Stimulated activated CD8-positive, alpha-beta memory T cell treated with anti-CD3 and anti-CD28 coated beads, Interleukin-2, amount 100 ng/mL, for 48 hours (primary cell): ENCODE measurements at places on chromosomes 1 and 21.

- DNase-seq, result no peak
These were observed 203.9 kb downstream of the TOMM20 start for GRCh38 chr1:234924450-234925355.

- no peak for DNase-seq
These were observed 84.8 kb downstream of the KCNJ15 start for GRCh38 chr21:38341546-38342012.

DNA sequence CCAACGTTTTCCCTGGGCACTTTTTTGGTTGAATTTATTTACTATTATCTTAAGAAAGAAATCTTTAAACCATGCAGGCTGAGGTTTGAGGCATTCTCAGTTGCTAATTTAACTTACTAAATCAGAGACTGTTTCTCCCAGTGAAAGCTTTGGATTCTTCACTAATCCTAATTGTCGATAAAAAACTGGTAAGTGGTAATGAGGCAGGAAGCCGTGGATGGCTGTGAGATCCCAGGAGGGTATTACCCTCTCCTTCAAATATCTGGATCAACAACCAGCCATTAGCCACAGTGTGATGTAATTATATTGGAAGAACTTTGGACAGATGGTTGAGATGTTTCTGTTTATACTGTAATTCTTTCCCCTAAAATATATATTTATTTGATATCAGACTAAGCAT lies 485.0 kb downstream of the DISC1 start:
- DNase-seq, result no peak

DNA sequence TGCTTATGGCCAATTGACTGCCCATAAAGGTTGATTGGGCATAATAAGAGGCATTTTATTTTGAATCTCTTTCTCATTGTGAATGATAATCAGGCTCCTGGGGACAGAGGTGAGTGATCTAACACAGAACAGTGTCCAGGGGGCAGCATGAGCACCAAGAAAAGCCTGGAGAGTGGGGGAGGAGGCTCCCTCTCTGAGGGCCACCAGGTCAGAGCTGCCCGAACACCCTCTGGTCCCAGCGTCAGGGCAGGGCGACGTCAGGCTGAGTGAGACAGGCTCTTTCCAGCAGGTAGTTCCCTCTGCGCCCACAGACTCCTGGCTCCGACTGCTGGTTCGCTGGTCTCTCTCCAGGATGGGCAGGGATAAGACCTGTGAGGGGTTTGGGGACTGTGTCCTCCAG lies 250.2 kb upstream of the C1orf174 start:
- no peak for DNase-seq

DNA sequence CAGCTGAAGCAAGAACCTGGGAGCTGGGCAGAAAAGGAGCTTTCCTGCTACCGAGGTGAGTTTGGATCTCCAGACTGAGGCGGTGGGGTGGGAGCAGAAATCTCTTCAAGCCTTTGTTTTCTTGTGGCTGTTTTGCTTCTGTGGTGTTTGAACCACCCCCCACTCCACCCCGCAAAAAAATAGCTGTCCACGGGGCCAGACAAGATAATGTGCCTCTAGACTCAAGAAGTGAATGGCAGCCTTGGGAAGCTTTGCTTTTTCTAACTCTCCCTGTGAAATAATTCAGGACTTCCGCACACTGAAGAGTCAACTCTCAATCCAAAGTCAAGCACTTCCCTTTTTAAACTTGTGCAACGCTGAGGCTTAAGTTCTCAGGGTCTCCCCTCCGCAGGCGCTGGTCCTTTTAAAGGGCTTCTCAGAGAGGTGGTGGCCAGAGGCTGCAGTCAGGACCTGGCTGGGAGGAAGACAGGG lies 159.6 kb upstream of the COA6 start:
- no peak for DNase-seq

- no peak for DNase-seq
These were observed 133.2 kb upstream of the CACNA1E start for GRCh38 chr1:181350131-181350530.

DNA sequence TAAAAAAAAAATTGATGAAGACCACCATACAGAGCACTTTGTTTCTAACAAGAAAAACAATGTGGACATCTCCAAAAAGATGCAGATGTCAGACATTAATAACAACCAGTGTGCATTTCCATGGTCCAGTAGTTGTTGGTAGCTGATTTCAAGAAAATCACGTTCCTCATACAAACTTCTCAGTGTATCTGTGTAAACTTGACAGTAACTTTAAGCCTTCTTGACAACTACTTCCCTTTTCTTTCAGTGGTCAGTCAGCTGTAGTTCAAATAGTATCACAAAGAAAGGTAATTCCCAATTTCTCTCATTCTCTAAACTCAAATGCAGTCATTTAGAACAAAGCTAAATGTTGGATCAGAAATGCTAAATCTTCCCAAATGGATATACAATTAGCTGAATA lies 879.9 kb downstream of the AMY1C start:
- no peak for DNase-seq

- DNase-seq, result no peak
These were observed 87.7 kb upstream of the TNFSF4 start for GRCh38 chr1:173294843-173295242.

- no peak for DNase-seq
These were observed 25.2 kb downstream of the MAPKAPK2 start for GRCh38 chr1:206709772-206710459.

GRCh38 chr1:76471536-76471935 lies 395.7 kb upstream of the ST6GALNAC5 start:
- no peak for DNase-seq

DNA sequence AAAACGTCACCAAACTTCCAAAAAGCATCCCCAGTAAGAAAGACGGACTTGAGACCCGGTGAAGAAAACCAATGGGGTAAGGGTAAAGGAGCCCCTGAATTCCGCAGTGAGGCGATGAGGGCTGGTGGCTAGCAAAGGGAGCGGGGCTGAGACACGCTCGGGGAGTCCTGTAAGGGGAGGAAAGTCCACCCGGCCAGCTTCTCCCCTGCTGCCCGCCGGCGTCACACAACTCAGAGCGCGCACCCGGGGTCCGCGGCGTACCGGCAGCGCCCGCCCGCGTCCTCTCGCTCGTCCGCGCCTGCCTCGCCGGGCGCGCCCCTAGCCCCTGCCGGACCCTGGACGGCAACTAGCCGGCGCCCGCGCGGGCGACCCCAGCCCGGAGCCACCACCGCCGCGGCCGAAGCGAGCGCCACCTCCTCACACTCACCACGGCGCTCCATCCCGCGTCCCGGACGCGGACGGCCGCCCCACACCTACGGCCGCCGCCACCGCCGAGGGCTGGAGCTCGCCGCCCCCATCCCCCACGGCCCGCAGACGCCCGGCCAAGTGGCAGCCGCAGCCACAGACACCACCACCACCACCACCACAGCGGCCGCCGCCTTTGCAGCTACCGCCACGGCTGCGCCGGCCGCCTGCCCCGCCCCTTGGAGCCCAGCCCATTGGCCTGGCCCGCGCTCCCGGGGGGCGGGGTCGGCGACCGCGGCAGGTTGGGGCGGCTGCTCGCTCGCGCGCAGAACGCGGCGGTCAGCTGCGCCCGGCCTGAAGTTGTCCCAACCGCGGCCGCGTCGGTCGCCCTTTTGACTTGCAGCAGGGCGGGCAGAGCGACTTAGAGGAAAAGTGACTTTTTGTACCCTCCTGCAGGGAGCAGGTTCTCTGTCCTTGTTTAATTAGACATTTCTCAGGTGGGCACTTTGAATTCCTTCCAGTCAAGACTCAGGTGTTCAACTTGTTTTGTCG lies 10.0 kb upstream of the ARHGAP29 start:
- no peak for DNase-seq

- DNase-seq, result no peak
These were observed 88.4 kb upstream of the PDE4B start for GRCh38 chr1:65704318-65704717.

- DNase-seq, result no peak
These were observed 40.0 kb downstream of the MYOM3 start for GRCh38 chr1:24071941-24072340.

- no peak for DNase-seq
These were observed 7.5 kb upstream of the KRTAP23-1 start for GRCh38 chr21:30355906-30356305.

GRCh38 chr1:22077728-22078127 lies 25.2 kb downstream of the CDC42 start:
- DNase-seq, result no peak

GRCh38 chr1:170727963-170728362 lies 64.0 kb downstream of the PRRX1 start:
- no peak for DNase-seq

GRCh38 chr1:114079596-114080190 lies 74.0 kb downstream of the SYT6 start:
- DNase-seq, result no peak

DNA sequence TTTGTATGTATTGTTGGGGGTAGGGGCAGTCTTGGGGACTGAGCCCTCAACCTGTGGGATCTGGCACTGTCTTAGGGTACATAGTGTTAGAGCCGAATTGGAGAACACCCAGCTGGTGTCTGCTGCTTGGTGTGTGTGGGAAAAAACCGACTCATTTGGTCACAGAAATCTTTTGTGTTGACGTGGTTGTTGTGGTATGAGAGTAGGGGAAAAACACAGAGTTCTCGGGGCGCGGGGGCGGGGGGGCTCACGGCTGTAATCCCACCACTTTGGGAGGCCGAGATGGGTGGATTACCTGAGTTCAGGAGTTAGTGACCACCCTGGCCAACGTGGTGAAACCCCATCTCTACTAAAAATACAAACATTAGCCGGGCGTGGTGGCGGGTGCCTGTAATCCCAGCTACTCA lies 15.3 kb upstream of the SRSF10 start:
- no peak for DNase-seq

DNA sequence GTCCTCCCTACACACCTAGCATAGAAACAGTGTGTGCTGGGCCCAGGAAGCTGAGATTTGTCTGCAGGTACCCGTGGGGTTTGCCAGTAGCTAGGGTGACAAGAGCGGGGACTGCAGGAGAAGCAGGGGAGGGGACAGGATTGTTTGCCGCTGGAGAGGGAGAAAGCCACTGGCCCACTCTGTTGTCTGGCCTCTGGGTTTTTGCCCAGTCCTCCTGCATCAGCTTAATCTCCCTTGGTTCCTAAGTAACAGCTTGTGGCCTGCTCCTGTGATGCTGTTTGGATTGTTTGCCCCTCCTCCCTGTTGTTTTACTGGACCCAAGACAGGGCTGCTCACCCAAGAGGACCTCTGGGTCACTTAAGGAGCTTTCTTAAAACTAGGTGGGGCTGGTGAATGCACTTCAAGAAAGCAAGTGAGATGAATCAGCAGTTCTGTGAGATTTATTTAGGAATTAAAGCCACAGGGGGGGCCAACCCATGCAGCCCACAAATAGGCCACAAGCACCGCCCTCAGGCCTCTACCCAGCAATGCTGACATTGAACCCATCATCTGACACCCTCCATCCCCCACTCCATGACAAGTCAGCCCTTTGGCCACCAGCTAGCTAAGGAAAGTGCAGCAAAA lies 142.8 kb downstream of the ZZZ3 start:
- DNase-seq, result no peak

DNA sequence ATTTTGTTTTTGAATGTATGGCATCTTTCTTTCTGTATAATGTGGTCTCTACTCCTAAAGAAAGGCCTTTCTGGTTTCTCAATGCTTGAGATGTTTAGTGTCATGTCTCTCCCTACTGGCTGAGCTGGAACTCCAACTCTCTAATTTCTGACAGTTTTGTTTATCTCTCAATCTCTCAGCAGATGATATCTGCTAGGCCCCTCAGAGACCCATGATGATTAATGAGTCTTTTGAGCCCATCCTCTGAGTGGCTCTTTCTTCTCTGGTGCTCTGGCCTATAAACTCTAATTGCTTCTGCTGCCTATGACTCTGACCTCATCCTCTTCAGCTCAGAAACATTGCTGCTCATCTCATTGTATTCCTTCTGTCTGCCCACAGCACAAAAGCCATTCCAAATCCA lies 46.6 kb downstream of the CRB1 start:
- DNase-seq, result no peak

DNA sequence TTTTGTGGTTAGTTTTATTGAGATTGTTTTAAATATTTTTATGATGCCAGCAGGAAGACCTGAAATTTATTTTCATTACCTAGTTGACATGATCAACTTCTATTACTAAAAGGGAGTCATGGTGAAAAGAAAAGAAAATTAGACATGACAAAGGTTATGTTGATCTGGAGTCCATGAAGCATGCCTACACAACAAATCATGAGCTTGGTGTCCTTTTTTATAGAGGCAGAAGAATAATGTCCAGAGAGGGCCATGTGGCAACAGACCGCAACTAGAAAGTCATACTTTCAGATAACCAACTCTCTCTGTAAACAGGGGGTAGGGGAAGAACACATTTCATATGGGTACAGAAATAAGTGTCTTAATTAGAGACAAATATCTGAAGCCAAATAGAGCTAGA lies 175.5 kb upstream of the HOOK1 start:
- DNase-seq, result no peak

- DNase-seq, result no peak
These were observed 9.0 kb downstream of the MYOM3 start for GRCh38 chr1:24102961-24103360.

GRCh38 chr1:40258445-40258769 lies 371 bp downstream of the ZMPSTE24 start:
- no peak for DNase-seq

GRCh38 chr1:70334436-70334835 lies 20.1 kb downstream of the ANKRD13C start:
- DNase-seq, result no peak

DNA sequence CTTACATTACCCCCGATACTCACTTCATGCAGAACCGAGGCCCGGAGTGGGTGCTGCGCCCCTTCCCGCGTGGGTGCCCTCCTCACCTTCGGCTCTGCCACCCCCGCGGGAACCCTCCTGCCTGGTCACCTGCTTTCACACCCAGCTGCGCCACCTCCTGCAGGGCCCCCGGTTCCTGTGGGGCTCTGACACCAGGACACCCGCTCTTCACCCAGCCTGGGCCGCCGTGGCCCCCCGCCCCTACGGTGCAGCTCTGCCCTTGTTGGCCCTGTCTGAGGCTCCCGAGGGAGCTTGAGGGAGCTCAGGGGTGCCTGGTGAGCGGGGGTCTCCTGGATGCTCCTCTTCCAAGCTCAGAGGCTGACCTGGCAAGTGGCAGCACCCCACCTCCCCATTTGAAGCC lies 19.0 kb downstream of the RRP1 start:
- DNase-seq, result no peak

GRCh38 chr21:36949171-36950141 lies 17.0 kb downstream of the HLCS start:
- DNase-seq, result no peak

- DNase-seq, result no peak
These were observed 41.5 kb upstream of the NEXN start for GRCh38 chr1:77846966-77847365.

GRCh38 chr1:224526771-224527170 lies 89.3 kb upstream of the CNIH3 start:
- DNase-seq, result no peak

GRCh38 chr1:171468120-171468750 lies 17.1 kb upstream of the PRRC2C start:
- DNase-seq, result no peak

- DNase-seq, result no peak
These were observed 194.0 kb upstream of the SGIP1 start for GRCh38 chr1:66339944-66340343.

GRCh38 chr1:209769171-209769904 lies 13.5 kb downstream of the TRAF3IP3 start:
- DNase-seq, result peak; percentile 68

- no peak for DNase-seq
These were observed 6.2 kb downstream of the WDR64 start for GRCh38 chr1:241658081-241658793.
